Activated CD4-positive, alpha-beta T cell treated with anti-CD3 and anti-CD28 coated beads for 4 hours (primary cell): ENCODE measurements at places on chromosomes 12 and 14.

- DNase-seq: no peak
These were observed 1.2 kb downstream of the PYROXD1 start for GRCh38 chr12:21438643-21439042.

- no peak for DNase-seq
These were observed 1.7 kb downstream of the OTX2 start for GRCh38 chr14:56808383-56809269.

DNA sequence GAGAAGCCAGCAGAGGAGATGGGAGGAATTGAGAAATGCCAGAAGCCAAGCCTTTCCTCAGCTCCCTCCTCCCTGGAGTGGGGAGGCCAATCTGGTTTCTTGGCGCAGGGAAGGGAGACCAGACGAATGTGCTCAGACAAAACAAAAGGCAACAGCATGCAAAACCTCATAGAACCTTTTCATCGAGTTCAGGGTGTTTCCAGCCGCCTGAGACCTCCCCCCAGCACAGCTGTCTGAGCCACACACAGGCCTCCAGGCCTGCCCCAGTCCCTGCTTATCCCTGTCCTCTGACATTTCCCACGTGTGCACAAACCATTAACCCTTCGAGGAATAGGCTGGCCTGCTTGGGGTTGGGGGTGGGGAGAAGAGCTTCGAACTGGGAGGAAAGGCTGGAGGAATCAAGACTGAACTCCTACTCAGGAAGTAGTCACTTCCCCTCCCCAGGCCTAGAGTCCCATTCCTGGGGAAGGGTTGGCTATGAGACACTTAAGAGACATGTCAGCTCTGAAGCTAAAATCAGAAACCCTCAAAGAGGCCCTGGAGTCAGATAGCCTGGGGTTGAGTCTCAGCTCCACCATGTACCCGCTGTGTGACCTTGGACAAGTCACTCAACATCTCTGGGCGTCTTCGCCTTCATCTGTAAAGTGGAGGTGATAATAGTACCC, 10.7 kb downstream of the TBX3 start:
- DNase-seq: no peak

- DNase-seq: no peak
These were observed 42.7 kb downstream of the SYNE2 start for GRCh38 chr14:63895510-63895909.

DNA sequence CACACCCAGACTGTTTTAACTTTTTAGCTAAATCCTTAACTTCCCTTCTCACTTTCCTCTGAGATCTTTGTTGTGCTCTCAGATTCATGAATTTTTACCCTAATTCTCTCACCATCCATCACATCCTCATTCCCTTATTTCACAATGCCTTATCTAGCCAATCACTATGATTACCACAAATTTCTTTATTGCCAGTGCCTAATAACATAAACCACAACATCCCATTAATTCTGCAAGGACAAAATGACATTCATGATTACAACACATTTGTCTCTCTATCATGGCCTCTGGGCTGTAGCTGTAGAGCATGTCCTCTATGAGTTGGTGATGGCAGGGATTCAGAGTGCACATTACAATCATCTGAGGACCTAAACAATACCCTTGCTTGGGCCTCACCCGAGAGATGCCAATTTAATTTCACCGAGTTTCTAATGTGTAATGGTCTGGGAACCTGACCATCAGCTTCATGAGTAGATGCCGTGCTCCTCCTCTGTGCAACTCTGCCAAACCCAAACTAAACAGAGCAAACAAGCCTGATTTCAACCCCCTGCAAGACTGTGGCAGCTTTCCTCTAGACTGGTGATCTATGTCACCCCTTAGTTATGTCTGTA, 99.3 kb downstream of the SPTSSA start:
- no peak for DNase-seq

DNA sequence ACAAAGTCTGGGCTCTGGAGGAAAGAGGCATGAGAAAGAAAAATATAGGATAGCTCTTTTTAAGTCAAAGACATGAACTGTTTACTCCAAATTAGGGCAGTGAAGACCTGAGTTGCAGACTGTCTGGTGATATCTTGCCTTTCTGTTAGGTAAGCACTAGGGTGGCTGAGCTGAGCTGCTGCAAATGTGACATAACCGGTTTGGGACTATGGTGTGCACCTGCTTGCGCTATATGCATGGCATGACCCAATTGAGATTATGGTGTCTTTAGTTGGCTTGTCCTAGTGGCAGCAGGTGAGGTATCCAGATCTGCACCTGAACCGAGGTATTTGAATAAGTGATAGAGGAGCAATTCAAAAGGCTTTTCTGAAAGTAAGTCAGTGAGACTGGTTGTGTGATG, 345.6 kb downstream of the APAF1 start:
- no peak for DNase-seq

DNA sequence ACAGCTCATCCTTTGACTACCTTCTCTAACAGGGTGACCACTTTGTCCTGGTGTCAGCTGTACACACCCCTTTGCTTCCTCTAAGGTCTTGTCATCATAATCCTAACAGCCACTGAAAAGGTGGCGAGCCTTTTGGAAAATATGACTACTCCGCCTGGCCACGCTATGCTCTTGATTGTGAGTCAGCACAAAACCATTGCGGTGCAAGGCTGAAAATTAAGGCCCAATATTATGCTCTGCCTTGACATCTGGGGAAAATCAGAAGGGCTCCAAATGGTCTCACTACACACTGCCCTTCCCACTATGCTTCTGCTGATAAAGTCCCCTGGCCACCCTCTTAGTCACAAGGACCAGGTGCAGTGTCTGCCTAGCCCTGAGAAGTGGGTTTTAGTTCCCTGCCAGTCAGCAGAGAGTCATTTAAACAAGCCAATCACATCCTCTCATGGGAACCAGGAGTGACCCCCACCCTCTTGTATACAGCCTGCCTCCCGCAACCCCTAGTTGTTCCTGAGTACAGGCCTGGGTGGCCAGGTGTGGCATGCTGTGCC, 34.3 kb downstream of the FGD6 start:
- DNase-seq: no peak

DNA sequence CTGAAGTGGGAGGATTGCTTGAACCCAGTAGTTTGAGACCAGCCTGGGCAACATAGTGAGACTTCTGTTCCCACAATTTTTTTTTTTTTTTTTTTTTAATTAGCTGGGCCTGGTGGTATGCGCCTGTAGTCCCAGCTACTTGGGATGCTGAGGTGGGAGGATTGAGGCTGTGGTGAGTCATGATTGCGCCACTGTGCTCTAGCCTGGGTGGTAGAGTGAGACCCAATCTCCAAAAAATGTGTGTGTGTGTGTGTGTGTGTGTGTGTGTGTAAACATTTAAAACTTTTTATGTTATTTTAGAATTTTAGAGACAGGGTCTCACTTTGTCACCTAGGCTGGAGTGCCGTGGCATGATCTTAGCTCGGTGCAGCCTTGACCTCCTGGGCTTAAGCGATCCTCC, 6.8 kb downstream of the PPP1R36 start:
- no peak for DNase-seq

DNA sequence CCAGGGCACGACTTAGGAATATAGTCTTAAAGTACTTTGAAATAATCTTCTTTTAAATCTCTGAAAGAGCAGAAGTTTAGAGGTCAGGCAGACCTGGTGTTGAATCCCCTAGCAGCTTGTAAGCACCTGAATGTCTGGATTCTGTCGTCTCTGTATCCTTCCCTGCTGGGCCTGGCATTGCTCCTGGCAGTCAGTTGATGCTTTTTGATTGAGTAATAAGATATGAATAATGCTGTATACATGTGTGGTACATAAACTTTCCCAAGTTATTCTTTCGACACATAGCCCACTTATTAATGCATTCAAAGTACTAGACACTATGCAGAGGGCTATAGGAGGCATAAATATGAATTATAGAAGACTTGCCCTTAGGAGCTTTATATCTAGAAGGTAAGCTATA, 31.4 kb downstream of the EVL start:
- no peak for DNase-seq

GRCh38 chr12:62347922-62348650, 87.9 kb downstream of the USP15 start:
- no peak for DNase-seq

DNA sequence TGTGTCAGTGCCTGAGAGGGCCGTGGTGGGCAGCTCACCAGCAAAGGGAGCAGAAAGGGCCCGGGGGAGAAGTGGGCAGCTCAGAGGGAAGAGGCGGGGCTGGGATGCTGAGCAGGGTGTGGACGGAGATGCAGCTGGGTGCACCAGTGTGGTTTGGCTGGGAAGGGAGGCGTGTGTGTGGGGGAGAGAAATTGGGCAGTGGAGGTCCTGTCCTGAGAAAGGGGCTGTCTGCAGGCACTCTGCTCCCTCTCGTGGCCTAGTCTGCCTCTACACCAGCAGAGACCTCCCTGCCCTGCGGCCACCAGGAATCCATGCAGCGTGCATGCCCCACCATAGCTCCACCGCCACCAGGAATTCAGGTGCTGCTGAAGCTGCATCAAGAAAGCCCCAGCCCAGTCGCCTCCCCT, 6.4 kb downstream of the TMEM121 start:
- DNase-seq: no peak

DNA sequence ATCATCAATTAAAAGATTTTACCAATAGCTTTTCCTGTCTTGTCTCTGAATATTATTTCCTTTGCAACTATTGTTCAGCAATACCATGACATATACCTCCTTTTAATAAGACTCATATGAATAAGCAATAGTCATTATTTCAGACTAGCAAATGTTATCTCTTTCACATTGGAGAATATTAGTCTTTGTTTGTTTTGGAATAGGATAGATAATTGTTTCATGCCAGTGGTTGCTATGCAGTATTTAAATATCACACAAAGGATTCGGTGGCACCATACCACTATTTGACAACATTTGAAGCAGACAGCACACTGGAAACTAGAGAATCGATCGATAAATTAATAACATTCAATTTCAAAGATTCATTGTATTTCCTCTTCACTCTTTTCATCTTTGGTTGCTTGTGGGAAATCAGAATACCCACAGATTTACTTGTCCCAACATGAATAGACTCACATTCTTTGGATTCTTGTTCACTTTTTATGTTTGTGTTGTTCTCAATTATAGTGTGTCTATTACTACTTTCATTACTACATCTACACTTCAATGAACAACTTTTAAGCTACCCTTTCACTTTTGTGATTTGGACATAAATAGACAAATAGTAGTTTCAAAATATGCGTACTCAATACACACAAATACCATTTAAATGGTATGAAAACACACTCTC, 42.7 kb upstream of the TBPL2 start:
- no peak for DNase-seq

DNA sequence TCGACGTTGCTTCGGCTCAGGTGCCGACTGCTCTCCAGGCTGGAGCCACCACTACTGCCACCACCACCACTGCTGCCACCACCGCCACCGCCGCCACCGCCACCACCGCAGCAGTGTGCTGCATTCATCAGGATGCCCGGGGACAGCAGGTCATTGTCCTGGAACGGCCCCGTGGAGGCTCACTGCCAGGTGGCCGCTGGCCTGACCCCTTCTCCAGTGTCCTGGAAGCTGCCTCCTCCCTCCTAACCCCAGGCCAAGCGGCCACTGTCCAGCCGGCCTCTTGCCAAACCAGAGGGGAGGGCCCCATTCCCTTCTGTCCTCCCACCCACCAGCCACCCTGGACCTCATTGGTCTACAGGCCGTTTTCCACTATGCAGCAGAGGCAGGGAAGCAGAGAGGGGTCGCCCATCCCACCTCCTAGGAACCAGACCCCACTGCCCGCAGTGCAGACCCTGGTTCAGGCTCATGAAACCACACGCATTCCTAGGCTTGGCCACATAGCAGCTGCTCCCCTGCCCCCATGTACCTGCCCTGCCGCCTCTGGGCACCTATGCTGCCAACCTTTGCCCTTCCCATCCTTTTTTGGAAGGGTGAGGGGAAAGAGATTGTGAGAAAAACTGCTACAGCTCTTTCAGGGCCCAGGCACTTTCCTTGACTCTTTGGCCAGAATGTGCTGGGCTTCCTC, 15.2 kb downstream of the ARL6IP4 start:
- DNase-seq: no peak

- no peak for DNase-seq
These were observed 80.9 kb downstream of the SYNE2 start for GRCh38 chr14:63933711-63934110.

DNA sequence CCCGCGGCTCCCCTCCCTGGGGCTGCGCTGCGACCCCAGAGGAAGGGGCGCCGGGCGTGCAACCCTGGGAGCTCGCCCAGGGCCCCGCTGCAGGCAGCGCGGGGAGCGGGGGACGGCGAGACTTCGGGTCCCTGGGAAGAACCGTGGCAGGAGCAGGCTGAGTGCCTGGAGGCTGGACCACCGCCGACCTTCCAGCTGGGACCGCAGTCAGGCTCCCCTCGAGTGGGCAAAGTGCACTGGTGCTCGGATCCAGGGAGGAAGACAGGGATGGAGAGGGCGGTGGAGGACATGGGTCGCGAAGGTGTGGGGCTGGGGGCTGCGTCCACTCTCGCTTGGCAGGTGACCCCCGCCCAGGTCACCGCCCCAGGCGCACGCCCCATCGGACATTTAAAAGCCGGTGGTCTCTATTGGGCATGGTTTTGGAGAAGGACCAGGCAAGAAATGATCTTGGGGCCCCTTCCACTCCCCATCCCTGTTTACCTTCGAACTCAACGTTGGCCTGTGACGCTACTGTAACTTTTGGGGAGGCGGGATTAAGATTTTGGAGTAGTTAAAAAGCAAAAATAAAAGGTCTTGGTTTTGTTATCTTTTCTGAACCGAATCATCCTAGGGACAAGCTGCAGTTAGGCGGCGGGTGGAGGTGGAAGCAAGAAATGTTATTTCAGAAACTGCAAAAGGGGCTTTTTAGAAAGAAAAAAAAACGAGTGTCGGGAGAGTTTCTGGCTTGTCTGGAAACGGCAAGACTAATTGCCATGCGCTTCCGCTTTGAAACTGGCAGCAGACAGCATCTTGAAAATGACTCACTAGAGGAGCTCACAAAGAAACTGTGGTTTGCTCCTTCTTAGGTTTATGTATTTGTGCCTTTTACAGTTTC, 1.0 kb downstream of the ELK3 start:
- peak; percentile 76 for DNase-seq

DNA sequence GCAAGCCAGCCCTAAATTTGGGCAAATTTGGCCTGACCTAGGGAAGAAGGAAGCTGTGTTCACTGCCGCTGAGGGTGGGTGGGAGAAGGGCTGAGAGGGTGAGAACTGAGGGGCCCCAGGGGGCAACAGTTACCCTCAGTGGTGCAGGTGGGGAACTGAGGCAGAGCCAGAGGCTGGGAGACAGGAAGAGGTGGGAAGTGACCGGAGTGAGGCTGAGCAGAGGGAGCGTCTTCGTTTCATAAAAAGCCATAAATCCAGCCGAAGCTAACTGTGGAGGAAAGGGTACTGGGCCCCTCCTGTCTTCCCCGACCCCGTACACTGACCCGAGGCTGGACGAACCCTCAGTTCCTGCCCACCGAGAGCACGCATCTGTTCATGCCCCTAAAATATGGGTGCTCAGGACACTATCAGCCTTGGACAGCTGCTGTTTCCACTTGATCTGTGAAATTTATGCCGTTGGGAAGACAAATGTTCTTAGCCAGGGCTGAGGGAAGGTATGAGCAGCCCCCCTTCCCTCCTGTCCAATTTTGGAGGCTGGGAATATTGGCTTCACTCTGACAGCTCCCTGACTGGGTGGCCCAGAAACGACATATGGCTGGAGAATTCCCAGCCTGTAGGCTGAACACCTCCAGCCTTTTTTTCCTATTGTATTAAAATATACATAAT, 116.5 kb downstream of the KIF26A start:
- no peak for DNase-seq
